ENCODE measurements at places on chromosomes 3 and 15.

DNA sequence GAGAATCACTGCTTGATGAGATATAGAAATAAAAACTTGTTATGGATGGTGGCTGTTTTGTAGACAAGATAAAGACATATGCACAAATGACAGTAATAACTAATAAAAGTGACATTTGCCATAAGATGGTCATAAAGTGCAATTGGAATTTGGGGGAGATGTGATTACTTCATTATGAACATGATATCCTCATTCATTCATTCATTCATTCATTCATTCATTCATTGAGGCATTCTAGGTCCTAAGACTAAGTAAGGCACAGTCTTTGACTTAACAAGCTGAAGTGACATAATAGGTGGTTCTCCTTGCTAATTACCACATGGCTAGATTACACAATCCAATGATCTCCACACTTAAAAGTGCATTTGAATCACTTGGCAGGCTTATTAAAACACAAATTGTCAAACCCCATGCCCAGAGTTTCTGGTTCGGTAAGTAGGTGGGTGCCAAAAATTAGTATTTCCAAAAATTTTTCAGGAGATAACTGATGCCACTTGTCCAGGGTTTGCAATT is 18.9 kb downstream of the RAP2B start:
- no peak for DNase-seq

DNA sequence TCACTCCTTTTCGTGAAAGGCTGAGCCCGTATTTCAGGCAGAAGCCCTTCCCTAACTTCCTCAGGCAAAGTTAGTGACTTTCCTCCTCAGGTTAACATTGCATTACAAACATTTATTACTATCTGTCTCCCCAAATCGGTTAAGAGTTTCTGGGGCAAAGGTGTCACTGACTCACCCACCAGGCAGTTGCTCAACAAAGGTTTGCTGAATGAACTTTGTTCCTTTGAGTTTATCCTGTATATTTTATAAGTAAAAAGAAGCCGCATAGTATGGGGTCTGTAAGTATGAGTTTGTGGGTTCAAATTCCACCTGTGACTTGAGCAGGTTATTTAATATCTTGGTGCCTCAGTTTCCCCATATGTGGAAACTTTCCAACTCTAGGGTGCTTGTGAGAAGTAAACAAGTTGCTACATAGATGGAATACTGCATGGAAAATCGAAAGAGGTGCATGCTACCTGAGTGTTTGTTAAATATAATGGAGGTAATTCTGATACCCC is 177.7 kb downstream of the THRB start:
- DNase-seq, result no peak

GRCh38 chr3:183698318-183698751 is 738 bp downstream of the YEATS2 start:
- DNase-seq, result peak; percentile 60

- DNase-seq, result peak; percentile 12
Measured at GRCh38 chr3:147651107-147651778, 242.1 kb downstream of the ZIC1 start.

GRCh38 chr15:92638291-92638708 is 17.3 kb downstream of the FAM174B start:
- DNase-seq, result peak; percentile 15

GRCh38 chr3:128166971-128167453 is 13.7 kb downstream of the EEFSEC start:
- DNase-seq, result no peak

GRCh38 chr3:33071946-33072345 is 25.0 kb downstream of the GLB1 start:
- no peak for DNase-seq

DNA sequence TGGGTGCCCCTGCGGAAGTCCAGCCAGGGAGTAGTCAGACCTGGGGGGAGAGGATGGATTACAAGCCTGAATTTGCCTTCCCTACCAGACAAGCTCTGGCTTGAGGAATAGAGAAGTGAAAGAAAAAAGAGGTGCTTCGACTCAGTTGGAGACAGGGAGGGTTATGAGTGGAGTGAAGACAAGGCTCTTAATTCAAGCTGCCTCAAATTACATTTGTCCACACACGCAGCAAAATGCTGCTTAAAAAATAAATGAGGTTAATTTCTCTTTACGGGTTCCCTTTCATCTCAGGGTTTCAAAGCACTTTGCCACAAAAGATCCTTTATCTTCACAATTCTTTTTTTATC is 49.0 kb upstream of the SLC4A7 start:
- DNase-seq, result no peak

- DNase-seq, result no peak
Measured at GRCh38 chr15:26877831-26878230, 11.0 kb downstream of the GABRA5 start.

DNA sequence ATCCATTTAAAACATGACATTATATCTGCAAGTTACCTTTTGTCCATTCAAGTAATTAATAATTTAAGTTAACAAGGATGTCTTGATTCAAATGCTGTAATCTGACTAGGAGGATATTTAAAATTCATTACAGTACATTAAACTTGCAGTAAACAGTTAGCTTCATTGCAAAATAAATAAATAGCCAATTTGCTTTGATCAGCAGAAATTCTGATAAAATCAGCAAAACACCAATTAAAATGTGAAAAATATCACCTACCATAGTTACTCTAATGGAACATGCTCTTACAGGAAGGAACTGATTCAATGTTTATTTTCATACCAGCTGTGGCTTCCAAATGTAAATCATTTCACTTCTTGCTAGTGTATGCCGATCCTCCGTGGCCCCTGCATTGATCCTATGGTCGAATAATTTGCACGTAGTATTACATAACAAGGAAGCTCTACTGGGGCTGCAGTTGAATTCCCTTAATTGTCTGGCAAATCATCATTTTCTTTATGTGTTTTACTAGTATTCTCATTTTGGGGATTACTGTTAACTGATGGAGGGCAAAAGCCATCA is 150.7 kb downstream of the FOXB1 start:
- DNase-seq, result no peak

GRCh38 chr3:49035281-49035680 is 6.1 kb upstream of the IMPDH2 start:
- no peak for DNase-seq

GRCh38 chr3:130853581-130853980 is 40.3 kb upstream of the ATP2C1 start:
- DNase-seq, result no peak

- no peak for DNase-seq
Measured at GRCh38 chr3:16059711-16060357, 114.6 kb upstream of the GALNT15 start.

GRCh38 chr3:122680475-122681283 is at the start of gene PARP14:
Gene PARP14, plus strand, starts transcription at chr3:122680839. Its CDS starts 45 bp downstream, at chr3:122680884.
- DNase-seq, result peak; percentile 80

DNA sequence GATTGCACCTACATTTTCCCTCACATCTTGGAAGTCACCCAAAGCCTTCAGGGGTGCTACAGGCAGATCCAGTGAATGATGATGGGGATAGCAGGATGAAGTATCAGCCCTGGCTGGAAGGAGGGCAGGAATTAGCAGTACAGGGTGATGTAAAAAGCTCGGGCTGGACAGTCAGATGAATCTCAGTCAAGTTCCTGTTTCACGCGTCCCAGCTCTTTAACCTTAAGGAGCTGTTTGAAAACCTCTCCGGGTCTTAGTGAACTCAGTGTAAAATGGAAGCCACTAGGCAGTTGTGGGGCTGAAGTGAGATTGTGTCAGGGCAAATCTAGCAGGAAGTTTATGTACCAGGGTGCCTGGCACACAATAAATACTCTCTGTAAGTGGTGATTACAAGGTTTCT is 166.4 kb upstream of the PROK2 start:
- DNase-seq, result no peak

DNA sequence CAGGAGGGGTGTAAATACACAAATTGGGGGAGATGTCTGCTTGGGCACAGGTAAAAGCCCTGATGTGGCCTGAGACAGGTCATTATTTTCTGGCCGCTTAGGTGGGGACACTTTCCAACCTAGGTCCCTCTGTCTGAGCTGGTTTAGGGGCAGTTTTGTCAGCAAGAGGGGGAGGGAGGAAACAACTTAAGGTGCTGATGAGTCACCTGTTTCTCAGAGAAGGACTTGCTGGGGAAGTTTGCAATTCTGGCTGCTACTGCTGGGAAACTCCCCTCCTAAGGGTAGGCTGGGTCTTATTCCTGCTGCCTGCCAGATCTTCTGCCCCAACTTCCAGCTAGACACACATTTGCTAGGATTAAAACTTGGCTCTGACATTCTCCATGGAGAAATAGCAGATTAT is 4.8 kb upstream of the RHOV start:
- DNase-seq, result no peak

DNA sequence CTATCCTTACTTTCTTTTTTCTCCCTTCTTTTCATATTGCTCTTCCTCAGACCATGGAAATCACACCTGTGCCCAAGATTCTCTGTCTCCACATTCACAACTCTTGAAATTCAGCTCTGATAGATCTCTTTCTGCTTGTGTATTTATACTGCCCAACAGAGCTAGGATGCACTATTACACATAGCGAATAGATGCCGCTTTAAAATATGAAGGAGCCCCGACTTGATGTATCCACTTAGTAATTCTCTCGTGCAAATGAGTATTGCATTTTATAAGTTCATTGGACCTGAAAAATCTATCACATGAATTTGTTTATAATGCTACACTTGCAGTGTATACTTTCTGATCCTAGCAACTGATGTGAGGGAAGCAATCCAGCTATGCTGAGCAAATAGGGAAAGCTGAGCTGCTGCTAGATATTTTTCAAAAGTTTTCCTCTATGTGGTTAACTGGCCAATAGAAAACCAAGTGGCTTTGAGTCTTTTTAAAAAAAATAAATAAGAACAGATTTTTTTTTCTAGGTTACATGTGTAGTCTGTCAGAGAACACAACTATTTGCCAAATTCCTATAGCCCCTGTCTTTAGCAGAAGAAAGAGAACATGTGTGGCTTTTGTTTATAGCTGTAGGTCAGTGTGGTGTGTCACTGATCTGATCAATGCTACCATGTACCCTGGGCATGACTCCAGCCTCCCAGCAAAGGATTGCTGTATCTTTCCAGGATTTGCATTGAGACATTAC is 64.3 kb upstream of the LEKR1 start:
- no peak for DNase-seq

GRCh38 chr3:43372809-43373559 is 86.6 kb downstream of the SNRK start:
- no peak for DNase-seq

DNA sequence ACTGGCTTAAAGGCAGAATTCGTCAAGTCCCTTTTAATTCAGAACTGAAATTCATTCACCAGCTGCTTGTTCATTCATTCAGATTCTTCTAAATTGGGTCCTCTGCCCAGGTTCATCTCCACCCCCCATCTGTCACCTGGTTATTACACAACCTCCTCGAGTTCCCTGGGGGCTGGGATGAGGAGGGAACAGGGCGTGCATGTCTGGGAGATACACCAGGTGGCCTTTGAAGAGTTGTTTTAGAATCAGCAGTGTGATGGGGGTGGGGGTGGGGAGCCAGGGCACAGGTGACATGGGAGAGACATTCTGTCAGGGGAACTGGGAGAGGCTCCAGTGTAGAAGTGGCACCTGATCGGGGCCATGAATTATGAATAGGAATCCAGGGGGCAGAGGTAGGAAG is 8.2 kb downstream of the SNX33 start:
- DNase-seq, result no peak

GRCh38 chr3:13209634-13209997 is 136.4 kb upstream of the IQSEC1 start:
- DNase-seq, result no peak

GRCh38 chr3:56291244-56291680 is 177.0 kb downstream of the ERC2 start:
- DNase-seq, result no peak

GRCh38 chr15:33671456-33671855 is 296.8 kb upstream of the CHRM5 start:
- no peak for DNase-seq

GRCh38 chr15:100759698-100760356 is 119.8 kb upstream of the ALDH1A3 start:
- peak; percentile 79 for DNase-seq

DNA sequence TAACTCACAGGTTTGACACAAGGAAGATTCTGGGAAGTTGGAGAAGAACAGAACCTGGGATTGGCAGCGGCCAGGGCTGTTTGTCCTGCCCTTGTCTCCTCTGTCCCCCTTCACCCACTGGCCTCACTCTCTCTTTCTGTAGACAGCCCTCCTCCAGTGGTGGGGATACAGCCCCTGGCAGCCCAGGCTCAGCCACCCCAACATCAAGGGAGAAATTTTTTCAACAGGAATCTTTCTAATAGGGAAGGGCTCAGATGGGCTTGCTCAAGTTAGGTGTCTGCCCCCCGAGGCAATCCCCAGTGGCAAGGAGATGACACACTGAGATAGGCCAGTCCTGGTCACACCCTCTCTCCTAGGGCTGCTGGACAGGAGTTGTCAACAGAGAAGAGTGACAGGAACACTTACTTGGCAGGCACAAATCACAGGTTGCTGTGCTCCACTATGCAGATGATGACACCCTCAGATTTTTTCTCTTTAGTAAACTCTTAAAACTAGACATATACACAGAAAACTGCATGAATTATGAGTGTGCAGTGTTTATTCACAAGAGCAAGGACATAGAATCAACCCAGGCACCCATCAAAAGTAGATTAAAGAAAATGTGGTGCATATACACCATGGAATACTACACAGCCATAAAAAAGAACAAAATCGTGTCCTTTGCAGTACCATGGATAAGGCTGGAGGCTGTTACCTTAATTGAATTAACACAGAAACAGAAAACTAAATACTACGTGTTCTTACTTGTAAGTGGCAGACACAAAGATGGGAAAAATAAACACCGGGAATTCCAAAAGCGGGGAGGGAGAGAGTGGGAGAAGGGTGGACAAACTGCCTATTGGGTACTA is 36.3 kb downstream of the PLA2G4D start:
- no peak for DNase-seq

- no peak for DNase-seq
Measured at GRCh38 chr15:45126535-45127158, 3.0 kb downstream of the DUOXA1 start.

- no peak for DNase-seq
Measured at GRCh38 chr15:57932348-57932747, 133.2 kb downstream of the ALDH1A2 start.

- DNase-seq, result no peak
Measured at GRCh38 chr3:160757233-160758106, 1.4 kb downstream of the PPM1L start.

GRCh38 chr3:48684480-48685143 is 1.1 kb downstream of the NCKIPSD start:
- DNase-seq, result peak; percentile 37

DNA sequence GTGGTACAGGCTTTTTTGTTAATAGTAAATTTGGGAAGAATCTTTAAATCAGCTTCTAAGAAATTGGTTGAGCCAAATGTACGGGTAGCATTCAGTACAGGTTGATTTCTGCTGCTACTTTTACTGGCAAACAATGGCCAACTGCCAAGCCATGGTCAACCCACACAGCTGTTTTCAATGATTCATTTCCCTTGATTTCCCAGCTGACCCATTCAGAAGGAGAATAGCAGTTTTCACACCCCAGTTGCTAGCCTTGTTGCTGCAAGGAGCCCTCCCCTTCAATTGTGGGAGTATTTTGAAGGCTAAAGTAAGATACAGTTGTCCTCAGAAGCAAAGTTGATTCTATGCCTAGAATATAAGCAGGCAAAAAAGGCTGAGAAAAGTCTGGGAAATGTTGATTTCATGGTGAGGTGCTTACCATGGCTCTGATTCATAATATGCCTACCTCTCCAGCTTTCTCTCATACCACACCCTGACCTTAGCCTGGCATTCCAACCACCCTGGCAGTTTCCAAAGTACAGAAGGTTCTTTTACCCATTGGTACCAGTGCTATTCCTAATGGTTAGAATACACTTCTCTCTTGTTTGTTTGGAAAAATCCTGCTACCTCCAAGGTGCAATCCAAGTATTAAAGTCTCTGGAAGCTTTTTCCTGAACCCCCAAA is 320.3 kb upstream of the TGFBR2 start:
- DNase-seq, result peak; percentile 76

All from AG20443 (cell line).